Dermis microvascular lymphatic vessel endothelial cell (primary cell): ENCODE measurements at places on chromosomes 1 and 21.
A peak's percentile ranks its signal among the peaks of the same experiment; 100 is the strongest.

DNA sequence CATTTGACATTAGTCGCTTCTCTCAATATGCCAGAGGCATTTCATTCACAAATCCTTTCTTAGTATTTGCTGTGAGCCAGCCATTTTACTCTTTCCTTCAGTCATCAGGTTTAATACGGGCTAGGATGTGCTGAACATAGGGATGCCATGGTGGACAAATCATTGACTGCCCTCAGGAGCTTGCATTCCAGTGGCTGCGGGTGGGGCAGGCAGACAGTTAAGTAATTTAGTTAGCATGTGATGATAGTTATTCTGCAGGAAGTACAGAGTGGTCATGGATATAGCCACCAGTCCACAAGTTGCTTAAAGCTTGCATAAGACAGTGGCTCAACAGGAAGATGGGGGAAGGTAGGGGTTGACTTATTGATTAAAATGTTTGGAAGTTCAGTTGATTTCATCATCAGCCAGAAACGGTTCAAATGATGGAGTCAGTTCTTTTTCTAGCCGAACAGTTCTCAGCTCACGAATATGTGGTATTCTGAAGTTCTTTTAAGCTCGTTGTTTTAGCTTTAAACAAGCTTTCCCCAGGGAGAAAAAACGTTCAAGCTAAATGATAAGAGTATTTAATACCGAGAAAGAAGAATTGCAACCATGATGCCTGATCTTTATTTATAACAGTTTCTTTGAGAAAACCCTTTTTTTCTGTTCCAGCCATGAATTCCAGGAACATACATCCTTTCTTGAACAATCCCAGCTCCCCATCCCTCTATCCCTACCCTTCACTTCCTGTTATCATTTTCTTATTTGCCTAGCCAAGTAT, 1.4 kb downstream of the SLC22A15 start:
- no peak for DNase-seq

DNA sequence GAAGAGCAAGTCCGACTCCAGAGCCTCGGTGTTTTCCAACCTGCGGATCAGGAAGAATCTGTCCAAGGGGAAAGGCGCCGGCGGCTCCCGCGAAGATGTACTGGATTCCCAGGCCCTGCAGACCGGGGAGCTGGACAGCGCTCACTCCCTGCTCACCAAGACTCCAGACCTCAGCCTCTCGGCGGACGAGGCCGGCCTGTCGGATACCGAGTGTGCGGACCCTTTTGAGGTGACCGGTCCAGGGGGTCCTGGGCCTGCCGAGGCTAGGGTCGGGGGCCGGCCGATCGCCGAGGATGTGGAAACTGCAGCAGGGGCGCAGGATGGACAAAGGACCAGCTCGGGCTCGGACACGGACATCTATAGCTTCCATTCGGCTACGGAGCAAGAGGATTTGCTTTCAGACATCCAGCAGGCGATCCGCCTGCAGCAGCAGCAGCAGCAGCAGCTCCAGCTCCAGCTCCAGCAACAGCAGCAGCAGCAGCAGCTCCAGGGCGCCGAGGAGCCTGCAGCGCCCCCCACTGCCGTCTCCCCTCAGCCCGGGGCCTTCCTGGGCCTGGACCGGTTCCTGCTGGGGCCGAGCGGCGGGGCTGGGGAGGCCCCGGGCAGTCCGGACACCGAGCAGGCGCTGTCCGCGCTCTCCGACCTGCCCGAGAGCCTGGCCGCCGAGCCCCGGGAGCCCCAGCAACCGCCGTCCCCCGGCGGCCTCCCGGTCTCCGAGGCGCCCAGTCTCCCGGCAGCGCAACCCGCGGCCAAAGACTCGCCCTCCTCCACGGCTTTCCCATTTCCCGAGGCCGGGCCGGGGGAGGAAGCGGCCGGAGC, 827 bp downstream of the FMN2 start:
- DNase-seq: peak; percentile 57

GRCh38 chr1:147177611-147178380, 5.5 kb upstream of the PRKAB2 start:
- DNase-seq: peak; percentile 10

- no peak for DNase-seq
Measured at GRCh38 chr1:209611771-209612570, 28.5 kb downstream of the CAMK1G start.
